ENCODE measurements at places on chromosomes 7 and 10.

GRCh38 chr10:123766761-123767160 lies 100.6 kb downstream of the GPR26 start:
- DNase-seq = no peak

- DNase-seq = no peak
Observed at GRCh38 chr10:67783606-67784294, 54.2 kb downstream of the DNAJC12 start.

GRCh38 chr7:113652501-113652900 lies 266.3 kb downstream of the PPP1R3A start:
- no peak for DNase-seq

- no peak for DNase-seq
Observed at GRCh38 chr10:112986544-112987190, 36.6 kb downstream of the TCF7L2 start.

DNA sequence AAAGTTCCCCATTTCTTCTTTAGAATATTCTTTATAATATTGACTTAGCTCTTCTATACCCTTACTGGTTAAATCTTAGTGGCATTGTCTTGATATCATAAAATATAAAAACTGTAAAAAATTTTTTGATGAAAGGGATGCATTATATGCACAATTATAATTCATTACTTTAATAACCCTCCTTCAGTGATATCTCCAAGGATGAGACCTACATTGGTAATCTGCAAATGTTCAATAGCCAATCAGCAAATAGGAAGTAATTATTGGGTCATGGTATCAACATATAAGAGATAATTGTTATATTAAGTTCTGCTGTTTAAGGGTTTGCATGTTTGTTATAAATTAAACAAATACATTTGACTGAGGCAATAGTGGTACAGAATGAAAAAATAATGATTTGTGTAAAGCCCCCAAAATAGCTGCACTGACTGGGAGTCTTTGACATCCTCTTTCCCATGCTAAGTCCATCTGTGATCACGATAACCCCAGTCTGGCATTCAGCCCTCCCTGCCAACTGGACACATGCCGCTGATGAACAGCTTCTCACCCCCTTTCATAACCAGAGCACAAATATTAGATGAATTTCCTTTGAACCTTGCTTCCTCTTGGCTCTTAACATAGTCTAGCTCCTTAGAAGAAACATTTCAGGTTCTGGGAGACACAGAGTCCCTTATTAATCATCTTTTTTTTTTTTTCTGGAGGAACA lies 169.5 kb downstream of the CPED1 start:
- no peak for DNase-seq

DNA sequence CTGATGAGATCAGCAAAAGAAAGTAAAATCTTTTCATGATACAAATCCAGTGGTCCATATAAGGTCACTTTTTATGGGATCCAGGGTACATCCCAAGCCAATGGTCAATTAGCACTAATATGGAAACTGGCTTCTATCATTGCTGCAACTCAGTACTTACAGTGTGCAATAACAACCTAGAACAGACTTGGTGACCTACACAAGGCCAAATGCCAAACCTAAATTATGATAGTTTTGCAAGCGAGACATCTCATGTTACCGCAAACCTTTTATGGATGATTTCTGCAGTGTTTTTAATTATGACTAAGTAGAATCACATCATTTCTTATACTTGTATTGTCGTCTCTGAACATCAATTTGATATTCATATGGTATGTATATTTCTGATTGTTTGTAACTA lies 583.5 kb upstream of the SEMA3D start:
- DNase-seq = no peak

- no peak for DNase-seq
Observed at GRCh38 chr10:79490400-79491142, 21.8 kb upstream of the EIF5AL1 start.

DNA sequence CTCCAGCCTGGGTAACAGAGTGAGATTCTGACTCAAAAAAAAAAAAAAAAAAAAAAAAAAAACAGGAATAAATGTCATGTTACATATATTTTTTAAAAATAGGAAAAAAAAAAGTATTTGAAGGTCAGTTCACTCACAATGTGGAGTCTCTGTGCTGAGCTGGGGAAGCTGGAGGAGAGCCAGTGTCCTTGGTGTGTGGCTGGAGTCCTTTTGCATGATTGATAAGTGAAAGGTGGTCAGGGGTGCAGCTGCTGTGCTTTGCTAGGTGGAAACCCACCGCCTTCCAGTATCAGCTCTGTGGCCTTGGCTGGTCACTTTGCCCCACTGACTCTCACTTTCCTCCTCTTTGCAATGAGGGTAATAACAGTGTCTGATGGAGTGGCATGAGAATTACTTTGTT lies 101.9 kb downstream of the VWC2 start:
- DNase-seq = no peak

DNA sequence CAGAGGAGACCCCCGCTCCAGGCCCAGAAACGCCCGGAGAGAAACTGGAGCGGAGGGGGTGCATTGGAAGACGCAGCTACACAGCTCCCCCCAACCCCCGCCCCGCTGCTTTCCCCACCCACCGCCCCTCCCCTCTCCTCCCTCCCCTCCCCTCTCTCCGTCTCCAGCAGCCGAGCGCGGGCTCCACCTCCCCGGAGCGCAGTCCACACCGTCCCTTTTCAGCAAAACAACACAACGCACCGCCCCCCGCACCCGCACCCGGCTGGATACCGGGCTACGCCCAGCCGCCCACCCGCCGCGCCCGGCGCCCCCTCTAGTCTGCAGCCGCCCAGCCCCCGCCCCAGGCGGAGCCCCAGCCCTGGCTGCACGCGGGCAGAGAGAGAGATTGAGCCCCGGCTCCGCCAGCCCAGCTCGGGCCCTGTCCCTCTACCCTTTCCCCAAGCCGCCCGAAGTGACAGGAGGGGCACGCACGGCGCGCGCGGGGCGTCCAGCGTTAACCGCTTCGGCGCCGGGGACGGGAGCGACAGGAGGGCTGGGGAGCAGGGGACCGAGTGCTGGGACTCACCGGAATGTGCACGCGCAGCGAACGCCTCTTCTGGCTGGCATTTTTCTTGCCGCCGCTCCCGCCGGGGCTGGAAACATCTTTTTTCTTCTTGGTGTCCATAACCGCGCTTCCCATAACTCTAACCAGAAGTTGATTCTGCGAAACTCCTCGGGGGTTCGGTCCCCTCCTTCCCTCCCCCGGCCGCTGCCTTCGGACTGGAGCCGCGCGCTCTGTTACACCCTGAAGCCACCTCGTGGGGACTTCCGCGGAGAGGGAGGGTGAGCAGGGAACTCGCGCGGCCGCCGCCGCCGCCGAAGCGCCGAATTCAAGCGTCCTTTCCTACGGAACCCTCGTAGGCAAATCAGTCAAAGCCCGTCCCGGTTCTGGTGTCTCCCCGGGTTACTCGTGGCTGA lies 695 bp downstream of the PRKAG2 start:
- DNase-seq = peak; percentile 60

DNA sequence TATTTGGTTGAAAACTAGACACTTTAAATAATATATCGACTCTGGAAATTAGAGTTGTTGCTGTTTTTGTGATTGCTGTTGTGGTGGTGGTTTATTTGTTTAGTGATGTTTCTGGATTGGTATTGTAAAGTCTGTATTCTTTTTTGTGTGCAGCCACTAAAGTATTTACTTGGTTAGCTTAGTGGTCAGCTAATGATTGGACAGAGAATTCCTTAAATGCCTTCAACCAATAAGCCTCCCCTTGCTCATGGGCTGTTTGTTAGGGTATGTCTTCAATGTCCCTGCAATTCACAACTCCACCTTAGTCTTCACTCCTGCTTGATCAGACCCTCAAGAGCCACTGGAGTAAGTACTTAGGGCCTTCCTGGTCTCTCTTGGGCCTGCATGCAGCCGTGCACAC lies 71.0 kb downstream of the PAXIP1 start:
- no peak for DNase-seq

DNA sequence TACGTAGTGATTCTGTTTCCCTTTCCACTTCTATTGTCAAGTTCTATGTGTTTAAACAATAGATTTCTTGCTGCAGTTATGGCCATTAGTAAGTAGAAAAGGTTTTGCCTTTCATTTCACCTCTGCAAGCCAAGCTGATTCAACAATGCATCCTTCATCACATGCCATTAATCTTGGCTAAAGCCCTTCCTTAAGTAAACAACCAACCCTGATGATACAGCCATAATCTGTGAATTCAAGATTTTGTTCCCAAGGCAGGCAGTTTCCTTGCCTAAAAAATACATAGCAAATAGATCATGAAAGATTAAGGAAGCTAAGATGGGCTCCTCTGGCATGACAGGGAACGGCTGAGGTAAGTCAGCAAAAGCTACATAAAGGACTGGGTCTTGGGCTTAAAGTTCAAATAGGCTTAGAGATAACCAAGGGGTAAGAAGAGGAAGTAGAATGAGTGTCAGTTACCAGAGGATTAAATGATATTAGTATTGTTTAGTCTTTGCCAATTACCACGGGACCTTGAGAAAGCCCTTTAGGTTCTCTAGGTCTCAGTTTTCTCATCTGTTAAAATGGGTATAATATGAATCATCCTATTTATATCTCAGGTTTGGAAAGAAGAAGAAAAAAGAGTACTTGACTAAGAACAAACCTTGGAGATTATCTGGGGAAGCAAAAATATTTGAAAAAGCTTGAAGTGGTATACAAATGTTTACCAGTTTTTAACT lies 35.9 kb upstream of the ANK3 start:
- DNase-seq = no peak

GRCh38 chr10:60576130-60577069 lies 186.7 kb upstream of the ANK3 start:
- DNase-seq = no peak

DNA sequence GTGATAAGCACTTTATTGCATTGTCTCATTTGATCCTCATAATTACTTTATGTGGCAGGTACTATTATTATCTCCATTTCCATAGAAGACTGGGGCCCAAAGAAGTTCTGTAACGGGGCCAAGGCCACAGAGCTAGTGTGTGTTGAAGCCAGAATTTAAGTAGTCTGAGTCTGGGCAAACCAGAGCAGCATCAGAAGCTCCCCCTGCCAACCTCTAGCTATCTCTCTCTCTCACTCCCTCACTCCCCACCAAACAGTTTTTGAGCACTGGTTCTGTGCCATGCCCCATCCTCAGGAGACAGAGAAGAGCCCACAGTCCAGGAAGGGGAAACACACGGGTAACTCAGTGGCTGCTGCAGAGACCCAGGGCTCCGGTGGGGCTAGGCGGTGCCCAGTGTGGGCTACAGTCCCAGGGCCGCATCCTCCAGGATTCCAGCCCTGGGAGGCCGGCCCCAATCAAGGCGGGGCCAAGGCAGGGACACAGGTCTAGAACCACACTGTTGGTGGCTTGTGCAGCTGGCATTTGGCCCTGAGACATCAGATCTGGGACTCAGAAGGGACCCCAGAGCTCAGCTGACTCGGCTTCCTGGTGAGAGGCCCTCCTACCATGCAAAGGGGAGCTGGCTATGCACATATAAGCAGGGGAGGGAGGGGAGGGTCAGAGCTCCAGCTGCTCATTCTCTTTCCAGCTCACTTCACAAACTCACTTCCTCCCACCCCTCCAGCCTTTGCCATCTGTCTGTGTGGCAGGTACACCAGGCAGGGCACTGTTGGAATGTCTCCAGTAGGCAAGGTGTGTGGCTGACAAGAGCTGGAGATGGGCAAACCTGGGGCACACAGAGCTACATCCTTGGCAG lies 34.4 kb downstream of the COL13A1 start:
- DNase-seq = no peak

- no peak for DNase-seq
Observed at GRCh38 chr7:156947120-156947843, 2.2 kb upstream of the NOM1 start.

DNA sequence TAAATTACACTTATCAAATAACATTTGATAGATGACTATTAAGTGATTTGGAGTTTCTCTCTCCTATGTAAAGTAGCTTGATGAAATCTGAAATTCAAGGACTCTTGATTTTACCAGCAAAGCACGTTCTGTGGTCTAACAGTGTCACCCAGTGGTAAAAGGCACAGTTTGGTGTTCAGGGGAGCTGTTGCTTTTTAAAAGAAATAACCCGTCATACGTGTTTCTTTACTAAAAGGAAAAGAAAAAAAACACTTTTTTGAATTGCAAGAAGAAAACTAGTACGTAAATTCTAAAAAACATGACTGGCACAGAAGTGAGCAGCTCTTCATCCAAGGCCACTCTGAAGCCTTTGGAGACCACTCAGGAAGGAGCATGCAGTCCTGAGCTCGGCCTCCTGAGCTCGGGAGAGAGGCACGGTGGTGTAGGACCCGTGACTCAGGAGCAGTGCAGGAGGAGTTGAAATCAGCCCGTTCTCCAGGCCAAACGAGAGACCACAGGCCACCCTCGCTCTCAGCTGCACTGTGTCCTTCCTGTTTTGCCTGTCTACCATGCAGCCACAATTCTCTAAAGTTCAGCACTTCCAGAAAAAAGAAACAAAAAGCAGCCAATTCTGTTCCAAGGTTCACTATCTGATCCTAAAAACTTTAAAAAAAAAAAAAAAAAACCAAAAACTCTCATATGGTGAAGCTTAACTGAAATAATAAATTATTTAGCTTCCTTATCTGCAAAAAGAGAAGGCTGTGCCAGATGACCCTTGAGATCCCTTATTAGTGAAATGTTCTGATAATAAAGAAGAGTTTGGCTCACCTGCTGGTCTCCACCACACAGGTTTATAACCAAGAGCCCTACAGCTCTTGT lies 212.6 kb upstream of the FRMD4A start:
- no peak for DNase-seq

DNA sequence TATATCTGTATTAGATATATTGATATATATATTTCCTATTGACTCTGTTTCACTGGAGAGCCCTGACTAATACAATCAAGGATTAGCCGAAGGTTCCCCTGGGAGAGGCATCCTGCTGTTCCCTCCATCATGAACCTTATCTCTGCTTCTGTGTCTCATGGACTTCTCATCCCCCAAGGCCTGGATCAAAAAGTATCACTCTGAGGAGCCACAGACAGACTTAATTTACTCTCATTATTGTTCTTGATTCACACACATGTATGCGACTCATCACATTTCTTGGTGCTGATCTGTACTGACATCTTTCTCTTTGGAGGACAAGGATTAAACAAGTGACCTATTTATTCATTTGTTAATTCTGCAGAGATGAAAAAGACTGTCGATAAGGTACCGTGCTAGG lies 550.2 kb downstream of the KCNMA1 start:
- no peak for DNase-seq

GRCh38 chr7:85023066-85023712 lies 163.7 kb downstream of the SEMA3D start:
- DNase-seq = peak; percentile 16
